ENCODE measurements at places on chromosomes 12 and 14. TPM values are rescaled to one million over a fixed set of nuclear protein-coding genes. Genes with fewer than 3 reads are reported as not detected.

CD163 gene
- 14.4 TPM for total RNA-seq

ADAM20 gene
- 3.2 TPM for total RNA-seq

DNA sequence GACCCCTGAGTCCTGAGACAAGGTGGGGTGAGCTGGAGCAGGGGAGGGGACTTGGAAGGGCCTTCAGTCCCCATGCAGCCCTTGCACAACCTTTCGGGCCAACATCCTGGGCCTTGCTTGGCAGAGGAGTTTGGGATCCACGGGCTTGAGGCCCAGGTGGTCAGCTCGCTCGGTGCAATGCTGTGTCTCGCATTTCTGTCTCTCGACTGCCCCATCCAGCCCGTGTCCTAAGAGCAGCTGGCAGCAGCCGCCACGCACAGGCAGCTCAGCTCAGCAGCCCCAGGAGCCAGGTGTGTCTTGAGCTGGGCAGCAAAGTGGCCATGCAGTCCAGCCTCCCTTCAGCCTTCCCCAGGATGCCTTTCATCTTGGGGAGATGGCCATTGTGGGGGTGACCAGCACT is 10.8 kb downstream of the PACS2 start:
- no peak for DNase-seq

DNA sequence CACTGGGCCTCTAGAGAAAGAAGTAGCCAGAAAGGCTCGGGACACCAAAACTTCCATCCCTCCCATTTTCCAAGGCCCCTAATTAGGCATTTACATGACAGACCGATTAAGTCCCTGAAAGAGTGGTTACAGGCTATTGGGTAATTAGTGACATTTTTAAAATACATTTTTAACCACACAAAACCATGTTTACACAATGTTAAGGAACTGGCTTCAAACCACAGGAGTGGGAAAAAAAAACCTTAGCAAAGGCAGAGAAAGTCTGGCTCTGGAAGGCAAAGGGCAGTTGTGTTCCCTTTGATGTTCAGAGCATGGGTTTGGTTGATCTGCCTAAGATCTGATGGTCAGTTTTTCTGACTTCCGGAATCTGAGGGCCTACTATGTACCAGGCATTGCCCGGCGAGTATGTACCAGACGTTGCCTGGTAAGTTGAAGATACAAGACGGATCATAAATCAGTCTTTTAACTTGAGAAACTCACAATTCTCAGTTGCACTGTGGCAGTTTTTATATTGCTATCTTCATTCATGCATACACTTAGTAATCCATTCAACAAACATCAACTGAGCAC is 576.5 kb downstream of the MED13L start:
- DNase-seq: no peak

BEGAIN gene
- total RNA-seq: not detected

RERGL gene
- total RNA-seq: not detected

- DNase-seq: no peak
Measured at GRCh38 chr12:126798449-126798848, 1468.5 kb upstream of the TMEM132C start.

- no peak for DNase-seq
Measured at GRCh38 chr12:131843527-131843926, 15.3 kb downstream of the MMP17 start.

GRCh38 chr14:72786378-72787350 is 107.2 kb downstream of the DPF3 start:
- no peak for DNase-seq

RDH16 gene
- 1.1 TPM for total RNA-seq

GRCh38 chr12:44674875-44675274 is 201.2 kb downstream of the NELL2 start:
- DNase-seq: no peak

DNA sequence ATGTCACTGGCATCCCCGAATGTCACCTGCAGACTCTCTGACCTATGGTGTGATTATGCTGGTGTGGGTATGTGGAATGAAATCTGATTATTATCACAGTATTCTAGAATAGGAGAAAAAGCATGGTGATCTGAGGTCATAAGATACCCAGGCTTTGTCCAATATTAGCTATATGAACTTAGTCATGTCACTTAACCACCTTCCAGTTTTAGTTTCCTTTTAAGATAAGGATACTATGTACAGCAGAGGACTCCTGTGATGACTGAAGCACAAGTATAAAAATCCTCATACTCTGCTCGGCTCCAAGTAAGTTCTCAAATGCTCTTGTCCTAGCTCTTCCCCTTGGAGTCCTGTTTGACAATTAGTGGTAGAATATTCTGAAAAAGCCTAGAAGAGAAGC is 2.8 kb downstream of the GNS start:
- no peak for DNase-seq

DNA sequence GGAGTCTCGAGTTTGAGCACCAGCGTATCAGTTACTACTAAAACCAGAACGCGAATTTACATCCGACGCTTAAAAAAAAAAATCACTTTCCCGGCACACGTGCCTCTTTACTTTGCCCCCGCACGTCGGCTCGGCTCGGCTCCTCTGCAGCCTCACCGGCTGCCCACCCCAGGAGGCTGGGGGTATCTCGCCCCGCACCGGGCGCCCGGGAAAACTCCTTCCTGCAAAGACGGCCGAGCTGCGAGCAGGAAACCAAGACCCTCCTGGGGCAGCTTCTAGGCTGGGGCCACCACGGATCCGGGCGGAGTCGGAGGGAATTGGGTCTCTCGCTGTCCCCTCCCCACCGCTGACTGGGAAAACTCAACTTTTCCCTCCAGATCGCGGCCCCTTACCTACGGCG is 610 bp downstream of the VSIG10 start:
- peak; percentile 68 for DNase-seq

- no peak for DNase-seq
Measured at GRCh38 chr12:90304231-90304630, 595.6 kb upstream of the ATP2B1 start.

- DNase-seq: no peak
Measured at GRCh38 chr14:93081876-93082570, 33.7 kb downstream of the ITPK1 start.

- no peak for DNase-seq
Measured at GRCh38 chr14:28666961-28667360, 99.6 kb upstream of the FOXG1 start.

DNA sequence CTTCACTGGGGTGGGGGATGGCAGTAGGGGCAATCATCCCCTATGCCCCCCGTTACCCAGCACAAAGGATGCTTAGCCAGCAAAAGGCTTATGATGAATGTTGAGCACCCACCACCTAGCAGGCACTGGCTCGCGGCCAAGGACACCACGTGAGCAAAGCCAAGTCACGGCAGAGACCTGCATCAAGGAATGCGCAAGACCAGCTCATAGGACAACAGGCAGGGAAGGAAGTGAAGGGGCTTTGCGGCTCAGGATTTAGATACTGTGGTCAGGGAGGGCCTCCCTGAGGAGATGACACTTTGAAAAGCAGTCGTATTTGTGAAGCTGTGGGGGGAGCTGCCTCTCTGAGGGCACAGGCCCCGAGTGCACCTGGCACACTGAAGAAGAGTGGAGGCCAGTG is 32.8 kb downstream of the SH2B3 start:
- DNase-seq: peak; percentile 76

Data from Peyer's patch (tissue), 4 donors.